GM23248 (cell line): ENCODE measurements at places on chromosomes 2 and 18. TPM values are rescaled to one million over a fixed set of nuclear protein-coding genes. Genes with fewer than 3 reads are reported as not detected.

Gene SPP2
- polyA plus RNA-seq: not detected in 2 replicates

Gene SP100
- 108 TPM in 2 replicates for polyA plus RNA-seq

Gene RSAD2
- polyA plus RNA-seq: not detected in 2 replicates

Gene ARHGEF4
- polyA plus RNA-seq: 7.4 and 9.6 TPM in 2 replicates

Gene NPAS2
- polyA plus RNA-seq: 3.8 and 4.5 TPM in 2 replicates

Gene FEV
- not detected in 2 replicates for polyA plus RNA-seq

Gene ABCB11
- polyA plus RNA-seq: not detected in 2 replicates

Gene OSR1
- 21.1 and 22.7 TPM in 2 replicates for polyA plus RNA-seq

Gene RRM2
- 79.2 and 79.3 TPM in 2 replicates for polyA plus RNA-seq

Gene CTIF
- polyA plus RNA-seq: 19.6 and 21.5 TPM in 2 replicates

Gene NEURL3
- polyA plus RNA-seq: not detected in 2 replicates

Gene DSG3
- not detected in 2 replicates for polyA plus RNA-seq

Gene SCN9A
- polyA plus RNA-seq: 6.1 and 7.2 TPM in 2 replicates

Gene BIN1
- polyA plus RNA-seq: 23.9 and 24.3 TPM in 2 replicates

Gene SERPINB13
- polyA plus RNA-seq: not detected in 2 replicates

Gene G6PC2
- polyA plus RNA-seq: not detected in 2 replicates

Gene ADD2
- polyA plus RNA-seq: not detected in 2 replicates

Gene GAREM1
- polyA plus RNA-seq: 0.19 and 0.30 TPM in 2 replicates

Gene KCNG2
- not detected in 2 replicates for polyA plus RNA-seq

Gene GRP
- polyA plus RNA-seq: not detected in 2 replicates

Gene ALK
- 0.05 TPM in 1 of 2 replicates, not detected in the other for polyA plus RNA-seq

Gene PCARE
- polyA plus RNA-seq: not detected in 2 replicates

Gene FBXO48
- 0.67 and 1.0 TPM in 2 replicates for polyA plus RNA-seq

Gene COPS8
- 164 and 168 TPM in 2 replicates for polyA plus RNA-seq

Gene CAPN13
- not detected in 2 replicates for polyA plus RNA-seq

Gene NOSTRIN
- 0.23 and 0.45 TPM in 2 replicates for polyA plus RNA-seq

Gene AKAIN1
- not detected in 2 replicates for polyA plus RNA-seq

Gene FAM161A
- polyA plus RNA-seq: 1.4 and 1.8 TPM in 2 replicates

Gene RASGRP3
- 0.18 and 0.23 TPM in 2 replicates for polyA plus RNA-seq

Gene ECEL1
- polyA plus RNA-seq: not detected in 2 replicates

Gene UGT1A3
- polyA plus RNA-seq: not detected in 2 replicates

Gene EPHA4
- polyA plus RNA-seq: 18.9 and 24.4 TPM in 2 replicates

Gene SYT4
- 0.18 TPM in 1 of 2 replicates, not detected in the other for polyA plus RNA-seq

Gene GCG
- polyA plus RNA-seq: not detected in 2 replicates

Gene CAVIN2
- polyA plus RNA-seq: 5.2 and 6.1 TPM in 2 replicates

Gene CCDC150
- polyA plus RNA-seq: 2.1 and 2.5 TPM in 2 replicates

Gene CHRNG
- not detected in 2 replicates for polyA plus RNA-seq

Gene MAP2
- 1.1 and 1.3 TPM in 2 replicates for polyA plus RNA-seq

Gene TFCP2L1
- not detected in 2 replicates for polyA plus RNA-seq

Gene NEU2
- polyA plus RNA-seq: not detected in 2 replicates

Gene OTX1
- polyA plus RNA-seq: not detected in 2 replicates

Gene DCC
- not detected in 2 replicates for polyA plus RNA-seq

Gene SLC4A5
- 0.35 TPM in 1 of 2 replicates, not detected in the other for polyA plus RNA-seq

Gene GKN2
- polyA plus RNA-seq: not detected in 2 replicates
